ENCODE measurements at places on chromosomes 13 and 19.

GRCh38 chr19:6963937-6964336 lies 57.3 kb downstream of the MBD3L2B start:
- DNase-seq: peak; percentile 8

GRCh38 chr19:11089254-11090013 lies at the start of gene LDLR:
TSS of gene LDLR (plus strand) at chr19:11089463. CDS start at chr19:11089549, 86 bp downstream.
- DNase-seq: no peak

DNA sequence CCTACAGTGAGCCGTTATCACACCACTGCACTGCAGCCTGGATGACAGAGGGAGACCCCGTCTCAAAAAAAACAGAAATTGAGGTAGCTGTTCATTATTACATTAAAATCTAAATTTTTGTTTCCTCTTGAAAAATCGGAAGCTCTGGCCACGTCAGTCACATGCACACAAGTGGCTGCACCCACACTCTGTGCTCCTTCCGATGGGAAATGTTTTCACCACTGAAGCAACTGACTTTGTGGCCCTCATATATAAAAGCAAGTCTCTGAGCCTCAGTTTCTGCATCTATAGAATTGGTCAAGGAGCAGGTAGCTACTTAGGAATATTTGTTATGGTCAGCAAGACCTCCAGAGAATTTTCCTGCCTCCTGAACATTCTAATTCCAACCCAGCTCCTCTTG lies 4.5 kb downstream of the LRRC25 start:
- DNase-seq: no peak

DNA sequence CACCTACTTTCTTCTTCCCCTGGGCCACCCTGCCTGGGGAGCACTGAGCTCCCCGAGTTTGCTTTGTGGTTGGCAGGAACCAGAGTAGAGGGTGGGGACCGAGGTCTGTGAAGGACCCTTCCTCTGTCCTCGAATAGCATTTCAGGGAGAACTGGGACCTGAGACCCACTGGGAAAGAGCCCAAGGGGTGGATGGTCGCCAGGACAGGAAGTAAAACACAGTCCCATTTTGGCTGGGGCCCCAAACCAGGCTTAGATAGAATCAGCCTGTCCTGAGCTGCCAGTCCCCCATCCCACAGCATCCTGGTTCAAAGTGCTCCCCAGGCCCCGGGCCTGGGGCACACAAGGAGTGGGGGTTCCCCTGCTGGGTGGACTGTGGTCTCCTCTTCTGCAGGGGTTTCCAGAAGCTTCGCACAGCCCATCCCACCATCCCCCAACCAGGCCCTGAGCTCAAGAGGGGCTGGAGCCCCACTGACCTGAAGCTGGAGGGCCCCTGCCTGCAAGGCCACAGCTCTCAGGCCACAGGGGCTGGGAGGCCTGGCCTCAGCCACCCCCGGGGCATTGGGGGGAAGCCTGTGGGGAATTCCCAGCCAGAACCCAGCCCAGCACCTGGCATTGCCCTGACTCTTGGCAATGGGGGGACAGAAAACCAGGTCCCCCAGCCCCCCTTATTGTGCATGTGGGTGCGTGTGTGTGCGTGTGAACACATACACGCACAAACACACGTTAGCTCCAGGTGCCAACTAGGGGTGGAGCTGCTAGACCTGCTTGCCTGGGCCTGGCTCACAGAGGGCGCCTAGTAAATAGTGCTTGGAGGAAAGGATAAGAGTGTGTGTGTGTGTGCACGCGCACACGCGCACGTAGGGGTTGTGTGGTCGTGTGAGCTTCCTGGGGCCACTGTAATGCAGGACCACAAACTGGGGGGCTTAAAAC lies 995 bp upstream of the MKNK2 start:
- DNase-seq: no peak

- DNase-seq: no peak
Observed at GRCh38 chr13:91902291-91902690, 503.9 kb downstream of the GPC5 start.

- no peak for DNase-seq
Observed at GRCh38 chr13:65488606-65489005, 1741.5 kb downstream of the PCDH9 start.

- no peak for DNase-seq
Observed at GRCh38 chr19:3818918-3819317, 32.7 kb upstream of the MATK start.

DNA sequence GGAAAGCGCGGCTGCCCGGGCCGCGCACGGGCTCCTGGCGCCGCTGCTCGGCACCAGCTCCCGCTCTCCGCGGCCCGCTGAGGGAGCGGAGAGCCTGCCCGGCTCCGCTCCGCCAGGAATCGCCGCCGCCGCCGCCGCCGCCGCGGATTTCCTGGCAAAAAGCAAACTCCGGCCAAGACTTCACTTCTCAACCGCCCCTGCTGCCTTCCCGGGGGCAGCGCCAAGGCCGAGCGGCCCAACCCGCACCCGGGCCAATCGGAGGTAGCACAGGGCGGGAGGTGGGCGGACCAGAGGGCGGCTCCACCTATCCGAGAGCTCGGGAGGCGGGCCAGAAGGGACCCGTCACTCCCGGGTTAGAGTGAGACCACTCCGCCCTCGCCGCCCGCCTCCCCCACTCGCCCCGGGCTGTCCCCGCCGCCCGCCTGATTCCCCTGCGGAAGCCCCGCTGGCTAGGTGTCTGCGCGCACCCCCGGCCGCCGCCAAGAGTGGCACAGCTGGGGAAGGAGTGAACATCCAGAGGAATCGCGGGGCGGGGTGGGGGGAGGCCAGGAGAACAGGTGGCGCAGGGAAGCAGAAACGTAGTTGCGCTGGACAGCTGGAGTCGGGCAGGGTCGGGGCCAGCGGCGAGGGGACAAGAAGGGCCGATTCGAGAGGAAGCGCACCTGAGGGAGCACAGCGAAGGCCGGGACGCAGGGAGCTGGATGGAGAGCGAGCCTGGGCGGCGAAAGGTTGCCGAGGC lies at the start of gene LNX2:
Gene LNX2, minus strand, starts transcription at position 153 of the 739 bp plus-strand sequence. CDS start 38,826 bp downstream, outside the sequence.
- peak; percentile 94 for DNase-seq

DNA sequence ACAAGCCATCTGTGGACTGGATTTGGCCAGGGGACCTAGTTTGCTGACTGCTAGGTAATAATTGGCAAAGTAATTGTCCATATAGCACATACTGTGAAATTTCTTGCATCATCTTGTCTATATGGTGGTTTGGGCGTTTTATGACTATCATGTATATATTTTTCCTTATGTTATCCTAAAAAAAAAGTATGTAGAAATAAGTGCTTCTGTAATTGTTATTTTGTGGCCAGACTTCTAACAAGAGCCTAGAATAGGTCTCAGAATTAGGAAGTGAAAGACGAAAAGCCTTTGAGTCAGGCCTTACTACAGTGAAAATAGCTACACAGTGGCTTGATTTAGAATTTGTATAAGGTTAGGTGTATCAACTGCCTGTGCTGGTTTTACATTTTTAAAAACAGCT lies 4.2 kb downstream of the FNDC3A start:
- DNase-seq: no peak

GRCh38 chr13:31798189-31798588 lies 58.9 kb downstream of the RXFP2 start:
- DNase-seq: no peak

DNA sequence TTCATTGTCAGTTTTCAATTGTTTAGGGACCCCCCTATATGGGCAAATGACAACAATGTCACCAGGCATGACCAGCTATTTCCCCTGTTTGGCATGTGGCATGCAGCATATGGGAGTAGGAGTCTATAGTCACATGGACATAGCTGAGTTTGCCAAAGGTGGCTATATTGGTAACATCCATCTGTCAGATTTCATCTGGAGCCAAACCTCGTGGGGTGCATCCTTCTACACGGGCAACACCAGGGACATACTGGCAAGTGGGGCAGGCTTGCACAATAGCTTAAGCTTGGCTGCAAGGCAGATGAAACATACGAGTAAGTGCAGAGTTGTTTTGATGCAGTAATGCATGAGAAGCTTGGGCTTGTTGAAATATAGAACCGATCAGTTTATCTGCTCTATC lies 24.5 kb upstream of the ZNF816 start:
- DNase-seq: no peak

- no peak for DNase-seq
Observed at GRCh38 chr13:111344471-111345191, 24.2 kb downstream of the TEX29 start.

- no peak for DNase-seq
Observed at GRCh38 chr13:23129331-23129730, 51.4 kb upstream of the SGCG start.

DNA sequence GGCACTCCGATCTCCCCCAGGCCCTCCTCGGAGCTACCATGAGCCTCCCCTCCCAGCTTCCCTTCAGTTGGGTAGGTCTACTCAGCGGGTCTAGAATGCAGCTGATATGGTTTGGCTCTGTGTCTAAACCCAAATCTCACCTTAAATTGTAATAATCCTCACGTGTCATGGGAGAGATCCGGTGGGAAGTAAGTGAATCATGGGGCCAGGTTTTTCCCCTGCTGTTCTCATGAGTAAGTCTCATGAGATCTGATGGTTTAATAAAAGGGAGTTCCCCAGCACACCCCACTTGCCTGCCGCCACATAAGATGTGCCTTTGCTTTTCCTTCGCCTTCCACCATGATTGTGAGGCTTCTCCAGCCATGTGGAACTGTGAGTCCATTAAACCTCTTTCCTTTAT lies 14.5 kb upstream of the DOCK9 start:
- DNase-seq: no peak

DNA sequence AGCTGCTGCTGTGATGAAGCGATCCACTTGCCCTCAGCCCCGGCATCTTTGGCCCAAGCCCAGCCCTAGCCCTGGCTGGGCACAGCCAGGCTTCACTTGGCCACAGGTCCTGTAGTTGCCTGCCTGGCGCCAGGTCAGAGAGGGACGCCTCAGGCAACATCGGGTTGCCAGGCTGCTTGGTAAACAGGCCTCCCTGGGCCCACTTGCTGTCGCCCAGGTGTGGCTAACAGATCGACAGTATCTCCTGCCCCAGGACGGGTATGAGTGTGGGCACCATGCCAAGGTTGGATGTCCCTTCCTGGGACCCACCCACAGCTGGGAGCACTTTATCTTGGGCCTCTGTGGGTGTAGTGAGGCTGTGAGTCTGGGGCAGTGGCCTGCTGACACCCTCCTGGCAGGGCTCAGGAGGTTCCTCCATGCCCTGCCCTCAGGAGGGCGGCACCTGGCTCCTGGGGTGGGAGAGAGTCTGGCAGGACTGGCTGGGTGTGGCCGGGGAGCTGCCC lies 27.8 kb downstream of the CARM1 start:
- no peak for DNase-seq

GRCh38 chr13:76828316-76828741 lies 57.9 kb downstream of the KCTD12 start:
- DNase-seq: no peak

GRCh38 chr13:46675016-46675415 lies 121.9 kb downstream of the ESD start:
- no peak for DNase-seq

GRCh38 chr13:97274829-97275649 lies 52.9 kb downstream of the MBNL2 start:
- DNase-seq: no peak

DNA sequence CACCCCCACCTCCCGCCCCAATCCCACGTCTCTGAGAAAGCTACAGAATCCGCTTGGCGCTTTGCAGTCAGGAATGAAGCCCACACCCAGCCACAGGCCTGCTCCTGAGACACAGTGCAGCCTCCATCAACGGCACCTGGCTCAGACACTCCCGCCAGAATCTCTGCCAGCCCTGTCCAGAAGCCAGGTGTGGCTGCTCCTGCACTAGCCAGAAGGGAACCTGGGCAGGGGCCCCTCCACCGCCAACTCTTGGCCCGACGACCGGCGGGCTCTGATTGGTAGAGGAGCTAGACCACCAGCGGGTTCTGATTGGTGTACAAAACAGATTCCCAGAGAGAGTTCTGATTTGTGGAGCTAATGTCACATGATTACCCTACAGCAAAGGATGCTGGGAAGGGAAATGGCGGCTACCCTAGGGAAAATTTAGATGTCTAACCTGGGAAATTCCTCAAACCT lies 2.9 kb upstream of the PPP6R1 start:
- DNase-seq: no peak

- DNase-seq: no peak
Observed at GRCh38 chr13:20305587-20305986, 73.5 kb upstream of the GJB6 start.

DNA sequence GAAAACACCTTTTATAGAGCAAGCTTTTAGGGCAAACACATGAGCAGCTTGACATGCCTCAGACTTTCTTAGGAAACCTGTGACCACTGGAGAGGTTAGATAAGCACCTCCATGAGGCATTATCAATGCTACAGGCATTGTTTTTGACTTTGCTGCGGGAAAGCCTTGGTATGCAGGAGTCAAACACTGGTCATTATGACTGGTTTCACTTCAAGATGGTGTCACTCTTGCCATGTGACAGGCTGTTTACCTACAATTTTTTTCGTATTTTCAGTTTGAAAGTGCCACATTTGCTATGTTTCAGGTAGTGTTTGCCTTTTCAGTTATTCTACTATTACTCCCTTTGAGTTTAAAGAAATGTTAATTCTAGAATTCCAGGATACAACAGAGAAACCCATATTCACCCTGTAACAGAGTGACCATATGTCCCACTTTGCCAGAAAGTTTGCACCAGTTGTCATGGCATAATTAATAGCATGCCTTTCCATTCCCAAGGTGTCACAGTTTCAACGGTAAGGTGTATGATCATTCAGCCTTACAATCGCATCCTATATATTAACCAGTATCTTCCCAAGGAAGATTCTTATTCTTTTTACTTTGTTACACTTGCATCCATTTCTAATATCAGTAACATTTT lies 33.0 kb downstream of the USP12 start:
- DNase-seq: no peak

DNA sequence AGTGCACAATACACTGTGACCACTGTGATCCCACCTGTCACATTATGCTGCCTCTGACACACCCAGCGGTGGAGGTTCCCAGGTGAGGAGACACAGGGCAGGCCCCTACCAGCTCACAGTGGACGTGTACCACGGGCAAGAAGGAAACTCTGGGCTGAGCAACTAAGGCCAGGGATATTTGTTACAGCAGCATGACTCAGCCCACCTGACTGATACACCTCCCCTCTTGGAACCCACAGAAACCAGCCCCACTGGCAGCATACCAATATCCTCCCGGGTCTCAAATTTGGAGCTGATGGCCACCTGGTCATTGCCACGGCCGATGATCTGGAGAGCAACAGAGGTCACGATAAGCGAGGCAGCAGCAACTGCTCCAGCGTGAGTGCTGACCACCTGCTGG lies 14.9 kb downstream of the KLC3 start:
- DNase-seq: no peak

GRCh38 chr13:105346141-105346775 lies 1189.2 kb downstream of the EFNB2 start:
- no peak for DNase-seq

GRCh38 chr13:42574011-42574410 lies at the start of gene TNFSF11:
TSS of gene TNFSF11 (plus strand) at chr13:42574152. CDS start at chr13:42574304, 152 bp downstream.
- no peak for DNase-seq

GRCh38 chr13:49701491-49701890 lies 10.2 kb upstream of the EBPL start:
- no peak for DNase-seq

DNA sequence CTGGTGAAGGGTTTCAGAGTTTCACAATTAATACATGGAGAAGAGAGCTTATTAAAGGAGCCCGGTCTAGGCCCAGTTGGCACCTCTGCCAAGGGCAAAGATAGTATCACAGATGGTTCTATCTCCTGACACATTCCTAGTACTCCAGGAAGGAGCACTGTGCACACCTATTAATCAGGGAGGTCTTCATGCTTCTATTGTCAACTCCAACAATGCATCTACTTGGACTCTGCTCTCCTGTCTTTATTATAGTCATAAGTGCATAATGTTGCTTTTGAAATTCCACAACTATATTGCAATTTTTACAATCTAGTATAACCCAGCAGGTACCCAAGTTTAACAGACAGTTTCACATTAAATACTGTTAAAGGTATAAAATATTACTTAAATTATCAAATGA lies 174.5 kb upstream of the TSC22D1 start:
- DNase-seq: no peak

GRCh38 chr19:4503825-4504170 lies 14.5 kb downstream of the PLIN4 start:
- no peak for DNase-seq
